A549 treated with CpdA at 1 μM for 4 hours (cell line): ENCODE measurements at places on chromosomes 4 and X. TPM values are rescaled to one million over a fixed set of nuclear protein-coding genes. Genes with fewer than 3 reads are reported as not detected.

The RTL3 gene
- total RNA-seq, result 0.02 TPM in 1 of 5 replicates, not detected in the others

The PCDH19 gene
- total RNA-seq, result 0.02 to 0.06 TPM (median 0.05 TPM) in 5 replicates

The CABS1 gene
- total RNA-seq, result not detected in 5 replicates

The ZNF185 gene
- total RNA-seq, result 5.8 to 7.5 TPM (median 6.8 TPM) in 5 replicates

The VSIG4 gene
- total RNA-seq, result not detected in 5 replicates

The TIGD4 gene
- 0.19 to 0.54 TPM (median 0.23 TPM) in 5 replicates for total RNA-seq

The DMRTC1B gene
- 0.03 to 0.09 TPM in 2 of 5 replicates, not detected in the others for total RNA-seq

The NMU gene
- total RNA-seq, result 0.46 to 0.98 TPM (median 0.73 TPM) in 5 replicates

The REELD1 gene
- not detected in 5 replicates for total RNA-seq

The ELOVL6 gene
- 18.9 to 23.9 TPM (median 22.1 TPM) in 5 replicates for total RNA-seq

The RIPPLY1 gene
- 0.07 to 0.14 TPM in 2 of 5 replicates, not detected in the others for total RNA-seq

The RNF128 gene
- total RNA-seq, result 0.05 to 0.07 TPM (median 0.06 TPM) in 3 of 5 replicates, not detected in the others

The MED12 gene
- 10.8 to 14.1 TPM (median 11.6 TPM) in 5 replicates for total RNA-seq

The PABPC1L2B gene
- not detected in 5 replicates for total RNA-seq

The AKAP14 gene
- not detected in 5 replicates for total RNA-seq

The TAF7L gene
- total RNA-seq, result 0.06 to 0.15 TPM (median 0.09 TPM) in 4 of 5 replicates, not detected in the other

The MTCP1 gene
- 11.7 to 19.1 TPM (median 18.0 TPM) in 5 replicates for total RNA-seq

The HMGB2 gene
- 107 to 157 TPM (median 131 TPM) in 5 replicates for total RNA-seq

The FAM149A gene
- total RNA-seq, result 1.1 to 2.0 TPM (median 1.8 TPM) in 5 replicates

The IL13RA1 gene
- 43.1 to 57.9 TPM (median 49.5 TPM) in 5 replicates for total RNA-seq

The FABP2 gene
- total RNA-seq, result not detected in 5 replicates

The RGN gene
- total RNA-seq, result 0.07 to 0.08 TPM in 2 of 5 replicates, not detected in the others

The NXF2 gene
- total RNA-seq, result not detected in 5 replicates

The PPP1R2C gene
- not detected in 5 replicates for total RNA-seq

The IQCM gene
- total RNA-seq, result not detected in 5 replicates

The MAGEB17 gene
- 0.03 TPM in 1 of 5 replicates, not detected in the others for total RNA-seq

The TMPRSS11A gene
- total RNA-seq, result not detected in 5 replicates

The HTR2C gene
- not detected in 5 replicates for total RNA-seq

The FHIP1A gene
- total RNA-seq, result 0.05 to 0.43 TPM (median 0.08 TPM) in 5 replicates
